CD4-positive, alpha-beta T cell (primary cell): ENCODE measurements at places on chromosomes 6 and 20.

DNA sequence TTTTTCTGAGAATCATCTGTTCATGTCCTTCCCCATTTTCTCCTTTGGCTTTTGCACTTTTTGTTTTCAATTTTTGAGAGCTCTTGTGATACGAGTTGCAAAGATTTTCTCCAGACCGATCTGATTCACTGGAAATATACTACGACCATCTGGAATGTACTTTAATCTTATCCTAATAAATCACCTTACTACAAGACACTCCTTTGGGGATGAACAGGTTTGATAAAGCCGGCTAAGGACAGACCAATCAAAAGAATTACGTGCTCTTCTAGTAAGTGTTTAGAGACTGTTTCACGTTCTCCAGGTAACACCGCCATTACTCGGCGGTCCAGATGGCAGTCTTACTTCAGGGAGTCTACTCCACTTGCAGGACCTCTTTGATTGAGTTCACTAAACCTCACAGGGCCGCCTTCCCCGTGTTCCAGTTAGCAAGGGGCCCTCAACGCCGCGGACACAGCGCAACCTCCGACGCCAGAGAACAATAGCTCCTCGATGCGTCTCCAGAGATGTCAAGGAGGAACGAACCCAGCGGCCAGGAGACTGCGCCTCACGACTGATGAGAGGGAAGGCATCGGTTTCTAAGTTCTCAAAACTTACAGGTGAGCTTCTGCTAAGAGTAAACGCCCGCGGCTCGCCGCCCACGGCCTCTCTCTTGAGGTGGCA lies 920 bp upstream of the WTAP start:
- DNase-seq: no peak

GRCh38 chr6:53043581-53043980 lies 21.6 kb upstream of the FBXO9 start:
- no peak for DNase-seq

GRCh38 chr6:52496631-52497030 lies 76.5 kb downstream of the EFHC1 start:
- DNase-seq: no peak

GRCh38 chr6:48658915-48659314 lies 547.9 kb upstream of the PTCHD4 start:
- no peak for DNase-seq

DNA sequence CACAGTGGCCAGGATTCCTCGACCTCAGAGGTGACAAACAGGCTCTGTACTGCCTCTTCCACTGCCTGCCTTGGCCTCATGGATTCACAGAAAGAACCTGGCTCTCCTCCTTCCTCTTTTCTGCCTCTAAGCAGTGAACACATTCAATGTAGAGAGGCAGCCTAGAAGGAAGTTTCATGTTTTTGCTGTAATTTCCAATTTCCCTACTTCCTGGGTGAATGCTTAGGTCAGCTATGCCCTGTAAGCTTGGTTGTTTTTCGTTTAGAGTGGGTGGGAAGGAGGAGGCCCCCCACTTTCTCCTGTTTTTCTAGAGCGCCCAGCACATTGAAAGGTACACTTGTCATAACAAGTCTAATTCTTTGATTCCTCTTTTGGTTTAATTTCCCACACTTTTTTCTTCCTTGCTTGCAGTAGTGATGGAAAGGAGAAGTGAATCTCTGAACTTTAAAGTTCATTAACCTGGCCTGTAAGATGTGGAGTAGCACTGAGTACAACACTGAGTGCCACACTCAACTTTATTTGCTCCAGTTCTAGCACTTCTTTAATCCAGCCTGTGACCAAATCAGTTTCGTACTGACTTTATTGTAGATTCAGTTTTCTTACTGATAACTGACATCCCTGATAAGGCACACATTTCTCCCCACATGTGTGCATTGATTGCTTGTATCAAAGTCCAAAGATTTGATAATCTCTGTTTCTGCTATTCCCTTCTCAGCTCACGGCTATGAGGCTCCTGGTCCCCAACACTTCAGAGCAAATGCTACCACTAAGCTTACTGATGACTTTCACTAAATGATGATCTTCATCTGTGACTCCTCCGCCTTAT lies 100.0 kb upstream of the MAN1A1 start:
- DNase-seq: no peak

DNA sequence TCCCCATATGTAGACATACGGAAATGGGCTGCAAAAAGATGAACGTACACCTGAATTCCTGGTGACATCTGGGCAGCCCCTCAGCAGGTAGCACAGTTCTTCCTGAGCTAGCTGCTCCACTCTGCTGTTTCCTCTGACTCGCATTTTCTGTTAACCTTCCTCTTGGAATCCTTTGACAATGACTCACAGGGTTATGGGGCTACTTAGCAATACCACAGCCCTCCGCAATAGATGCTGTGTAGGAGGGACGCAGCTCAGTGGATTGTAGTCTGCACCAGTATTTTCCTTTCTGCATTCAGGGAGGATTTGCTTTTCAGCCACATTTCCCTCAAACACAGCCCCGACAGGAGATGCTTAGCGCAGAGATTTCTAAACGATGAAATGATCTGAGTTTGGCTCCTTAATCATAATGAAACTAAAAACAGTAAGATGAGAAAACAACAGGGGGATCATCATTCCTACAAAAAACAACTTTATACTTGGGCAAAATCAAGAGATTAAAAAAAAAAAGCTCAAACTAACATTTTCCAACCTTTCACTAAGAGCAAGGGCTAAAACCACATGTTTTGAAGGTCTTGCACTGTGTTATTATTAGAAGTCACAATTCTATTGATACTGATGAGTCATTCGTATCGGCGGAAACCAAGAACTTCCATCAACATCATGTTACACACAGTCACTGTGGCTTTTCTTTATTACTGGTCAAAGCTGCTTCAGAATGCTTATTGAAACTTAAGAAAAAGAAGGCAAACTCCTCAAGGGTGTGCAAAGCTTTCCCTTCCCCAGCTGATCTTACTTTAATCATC lies 12.2 kb downstream of the BACH2 start:
- DNase-seq: no peak
